Esophagus squamous epithelium (tissue), 5 donors: ENCODE measurements at places on chromosomes 2 and 18.

DNA sequence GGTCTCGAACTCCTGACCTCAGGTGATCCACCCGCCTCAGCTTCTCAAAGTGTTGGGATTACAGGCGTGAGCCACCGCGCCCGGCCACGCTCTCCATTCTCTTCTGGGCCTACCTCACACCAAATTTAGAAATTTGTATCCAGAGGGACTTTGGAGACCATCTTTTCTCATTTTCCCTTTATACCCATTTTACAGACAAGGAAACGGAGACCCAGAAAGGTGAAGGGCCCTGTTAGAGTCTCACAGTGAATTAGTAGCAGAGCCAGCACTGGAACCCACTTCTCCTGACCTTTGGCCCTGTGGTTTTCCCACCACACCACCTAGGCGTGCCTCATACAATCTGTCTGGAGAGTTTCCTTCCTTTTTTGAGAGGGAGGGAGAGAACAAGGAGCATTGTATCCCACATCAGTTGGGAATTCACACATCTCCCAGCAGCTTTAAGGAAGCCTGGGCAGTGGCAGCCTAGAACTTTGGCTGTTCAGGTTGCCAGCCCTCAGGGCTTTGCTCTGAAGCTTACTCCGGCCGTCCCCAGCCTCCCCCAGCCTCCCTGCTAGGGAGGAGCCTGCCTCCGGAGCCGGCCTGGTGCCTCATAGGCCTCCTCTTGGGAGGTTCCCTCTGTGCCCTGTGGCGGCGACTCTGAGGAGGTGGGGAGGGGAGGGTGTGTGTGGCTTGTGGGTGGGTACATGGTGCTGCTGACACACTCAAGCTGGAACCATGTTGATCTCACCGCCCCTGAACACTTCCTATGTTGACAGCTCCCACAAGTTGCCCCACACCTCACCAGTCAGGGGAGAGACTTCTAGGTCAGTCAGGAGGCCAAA is 13.8 kb downstream of the FOSL2 start:
- H3K27me3 ChIP-seq: no peaks in the 10 kb centered on the region
- no peak for DNase-seq
- H3K4me3 ChIP-seq: no peak overlapping the region
- peaks cover 74% of the 10 kb centered on the region for H3K4me1 ChIP-seq

- H3K36me3 ChIP-seq: peaks cover 41% of the 10 kb centered on the region
- no peak for DNase-seq
- H3K4me1 ChIP-seq: no peaks in the 10 kb centered on the region
- H3K4me3 ChIP-seq: no peak overlapping the region
- no peak overlapping the region for H3K27ac ChIP-seq
Observed at GRCh38 chr2:213021971-213022899, 129.2 kb downstream of the IKZF2 start.

DNA sequence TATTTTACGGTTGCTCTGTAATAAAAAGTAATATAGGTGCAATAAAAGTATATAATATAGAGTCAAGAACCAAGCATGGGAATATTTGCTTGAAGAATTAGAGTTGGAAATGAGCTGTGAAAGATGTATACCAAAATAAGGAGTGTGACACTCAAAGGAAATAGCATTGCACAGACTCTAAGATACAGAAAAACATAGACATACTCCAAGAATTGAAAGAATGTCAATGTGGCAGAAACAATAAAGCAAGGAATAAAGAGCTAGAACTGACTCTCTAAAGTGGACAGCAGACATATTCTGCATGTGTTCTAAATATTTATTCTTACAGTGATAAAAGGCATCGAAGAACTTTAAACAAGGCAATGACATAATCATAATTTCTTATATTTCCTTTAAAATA is 561.1 kb upstream of the SETBP1 start:
- no peaks in the 10 kb centered on the region for H3K4me1 ChIP-seq
- H3K4me3 ChIP-seq: no peak overlapping the region
- H3K27ac ChIP-seq: no peak overlapping the region
- no peaks in the 10 kb centered on the region for H3K36me3 ChIP-seq

DNA sequence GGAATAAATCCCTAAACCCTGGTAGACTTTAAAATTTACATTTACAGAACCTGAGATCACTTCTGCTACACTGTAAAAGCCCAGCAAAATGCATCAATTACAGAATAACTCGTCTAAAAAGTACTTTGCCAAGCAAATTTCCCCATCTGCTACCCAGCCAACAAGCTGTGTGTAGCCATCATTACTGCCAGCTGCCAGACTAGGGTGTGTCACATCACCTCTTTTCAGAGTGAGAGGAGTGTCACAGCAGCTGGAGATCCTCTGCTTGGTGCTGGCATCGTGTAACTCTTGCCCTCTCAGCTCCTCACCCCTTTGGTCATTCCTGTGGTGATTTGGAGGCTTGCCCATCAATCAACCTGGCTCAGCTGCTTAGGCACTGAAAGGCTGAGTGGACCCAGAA is 340.4 kb upstream of the MMADHC start:
- no peak for DNase-seq
- H3K4me1 ChIP-seq: no peaks in the 10 kb centered on the region
- no peak overlapping the region for H3K27ac ChIP-seq
- no peak overlapping the region for H3K4me3 ChIP-seq
- H3K27me3 ChIP-seq: no peaks in the 10 kb centered on the region

DNA sequence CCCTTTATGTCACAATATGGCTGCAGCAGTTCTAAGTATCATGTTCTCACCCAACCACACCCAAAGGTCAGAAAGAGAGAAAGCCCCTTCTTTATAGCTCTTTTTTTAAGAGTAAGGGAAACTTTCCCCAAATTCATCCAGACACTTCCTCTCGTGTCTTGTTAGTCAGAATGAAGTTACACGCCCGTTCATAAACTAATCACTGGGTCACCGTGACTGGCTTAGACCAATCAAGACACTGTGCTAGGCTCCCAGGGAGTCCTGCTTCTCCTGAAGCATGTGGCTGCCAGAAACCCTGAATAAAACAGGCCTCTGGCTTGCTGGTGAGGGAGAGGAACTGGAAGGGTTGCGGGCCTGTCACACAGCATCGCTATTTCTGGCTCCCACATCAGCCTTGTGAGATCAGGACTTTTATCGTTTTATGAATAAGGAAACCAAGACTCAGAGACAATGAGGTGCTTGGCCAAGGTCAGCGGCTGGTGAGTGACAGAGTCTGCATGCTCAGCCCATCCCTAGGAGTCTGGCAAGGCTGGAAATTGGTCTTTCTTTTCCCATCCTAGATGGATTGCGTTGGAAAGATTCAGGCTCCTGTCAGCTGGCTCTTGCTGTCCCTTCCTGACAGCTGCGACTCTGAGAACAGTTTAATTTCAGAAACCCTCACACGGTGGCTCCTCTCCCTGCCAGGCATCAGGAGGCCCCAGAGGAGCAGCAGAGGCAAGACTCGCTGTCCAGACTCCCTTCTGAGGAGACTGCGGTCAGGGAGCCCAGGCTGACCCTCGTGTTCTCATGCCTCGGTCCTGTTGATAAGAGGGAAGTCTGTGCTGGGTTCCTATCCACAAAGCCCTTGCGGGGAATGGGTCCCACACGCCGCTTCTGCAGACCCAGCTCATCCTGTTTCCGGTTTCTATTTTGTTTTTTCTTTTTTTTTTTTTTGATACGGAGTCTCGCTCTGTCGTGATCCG is 104.5 kb upstream of the TAF1B start:
- H3K27ac ChIP-seq: peak overlapping the region; percentile 76
- peaks cover 4% of the 10 kb centered on the region for H3K4me1 ChIP-seq
- no peak for DNase-seq
- no peaks in the 10 kb centered on the region for H3K36me3 ChIP-seq
- no peaks in the 10 kb centered on the region for H3K27me3 ChIP-seq

- H3K27ac ChIP-seq: peak overlapping the region; percentile 85
- peaks cover 94% of the 10 kb centered on the region for H3K4me1 ChIP-seq
- H3K4me3 ChIP-seq: no peak overlapping the region
- DNase-seq: no peak
- H3K36me3 ChIP-seq: no peaks in the 10 kb centered on the region
- H3K27me3 ChIP-seq: no peaks in the 10 kb centered on the region
Observed at GRCh38 chr2:205751569-205752031, 69.3 kb downstream of the NRP2 start.

DNA sequence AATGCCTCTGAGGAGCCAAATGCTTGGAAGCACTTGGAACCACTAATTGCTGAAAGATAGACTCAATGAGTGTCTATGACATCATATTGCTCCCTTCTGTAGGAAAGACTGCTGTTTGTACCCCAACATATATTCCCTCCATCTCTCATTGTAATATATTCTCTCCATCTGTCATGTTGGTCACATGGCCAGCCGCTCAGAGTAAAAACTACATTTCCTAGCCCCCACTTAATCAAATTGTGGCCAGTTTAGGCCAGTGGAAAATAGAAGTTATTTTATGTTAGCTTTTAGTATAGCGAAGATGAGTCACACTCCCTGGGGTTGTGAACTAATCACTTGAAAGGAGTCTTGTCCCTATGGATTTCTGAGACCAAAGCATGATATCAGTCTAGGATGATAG is 160.2 kb downstream of the HNMT start:
- H3K36me3 ChIP-seq: no peaks in the 10 kb centered on the region
- no peaks in the 10 kb centered on the region for H3K4me1 ChIP-seq
- no peak overlapping the region for H3K4me3 ChIP-seq
- H3K27me3 ChIP-seq: no peaks in the 10 kb centered on the region
- H3K27ac ChIP-seq: no peak overlapping the region

DNA sequence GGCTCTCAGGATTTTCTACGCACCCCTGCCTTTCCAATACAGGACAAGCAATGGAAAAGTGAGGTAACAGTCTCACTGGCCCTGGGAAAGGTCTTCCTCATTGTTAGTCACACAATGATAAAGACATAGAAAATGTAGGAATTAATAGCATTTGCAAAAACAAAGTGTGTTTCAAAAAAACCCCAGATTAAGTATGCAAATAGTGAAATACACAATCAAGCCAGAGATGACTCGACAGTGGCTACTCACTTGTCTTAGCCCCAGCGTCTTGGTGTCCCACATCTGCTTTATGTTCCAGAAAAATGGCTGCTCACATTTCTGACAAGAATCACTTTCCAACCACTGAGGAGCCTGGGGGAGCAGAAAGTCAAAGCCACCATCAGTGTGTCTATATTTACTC is 47.0 kb upstream of the AP1S3 start:
- H3K36me3 ChIP-seq: peaks cover 3% of the 10 kb centered on the region
- H3K27me3 ChIP-seq: no peaks in the 10 kb centered on the region
- DNase-seq: no peak
- H3K4me3 ChIP-seq: no peak overlapping the region
- H3K4me1 ChIP-seq: peaks cover 15% of the 10 kb centered on the region

- no peaks in the 10 kb centered on the region for H3K36me3 ChIP-seq
- no peak overlapping the region for H3K4me3 ChIP-seq
- H3K27ac ChIP-seq: no peak overlapping the region
- H3K27me3 ChIP-seq: no peaks in the 10 kb centered on the region
Observed at GRCh38 chr2:37614061-37614738, 57.2 kb downstream of the CDC42EP3 start.

GRCh38 chr18:41765460-41765859 is 189.6 kb upstream of the PIK3C3 start:
- H3K36me3 ChIP-seq: no peaks in the 10 kb centered on the region
- no peak overlapping the region for H3K27ac ChIP-seq
- DNase-seq: no peak
- H3K4me3 ChIP-seq: no peak overlapping the region

GRCh38 chr2:16640001-16640700 is 25.5 kb downstream of the CYRIA start:
- H3K36me3 ChIP-seq: no peaks in the 10 kb centered on the region
- no peak overlapping the region for H3K4me3 ChIP-seq
- peaks cover 3% of the 10 kb centered on the region for H3K4me1 ChIP-seq

GRCh38 chr2:62856228-62857040 is 150.9 kb downstream of the EHBP1 start:
- no peak for DNase-seq
- H3K4me1 ChIP-seq: no peaks in the 10 kb centered on the region
- no peak overlapping the region for H3K4me3 ChIP-seq
- H3K36me3 ChIP-seq: peaks cover 5% of the 10 kb centered on the region

DNA sequence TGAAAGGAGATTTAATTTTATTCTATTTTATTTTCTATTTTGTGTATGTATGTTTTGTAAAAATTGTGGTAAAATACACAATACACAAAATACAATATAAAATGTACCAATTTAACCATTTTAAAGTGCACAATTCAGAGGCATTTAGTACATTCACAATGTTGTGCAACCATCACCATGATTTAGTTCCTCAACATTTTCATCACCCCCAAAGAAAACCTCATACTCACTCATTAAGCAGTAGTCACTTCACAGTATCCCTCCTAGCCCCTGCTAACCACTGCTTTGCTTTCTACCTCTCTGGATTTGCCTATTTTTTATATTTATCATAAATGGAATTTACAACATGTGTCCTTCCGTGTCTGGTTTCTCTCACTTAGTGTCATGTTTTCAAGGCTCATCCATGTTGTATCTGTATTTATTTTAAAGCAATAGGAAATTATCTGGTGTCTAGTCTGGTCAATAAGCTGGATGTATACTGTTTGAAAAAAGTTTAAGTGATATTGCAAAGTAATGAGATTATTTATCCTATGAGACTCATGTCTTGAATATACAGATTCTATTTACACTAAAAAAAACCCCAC is 77.9 kb upstream of the GLS start:
- H3K4me1 ChIP-seq: no peaks in the 10 kb centered on the region
- no peak for DNase-seq
- H3K27me3 ChIP-seq: no peaks in the 10 kb centered on the region
- no peaks in the 10 kb centered on the region for H3K36me3 ChIP-seq
- no peak overlapping the region for H3K27ac ChIP-seq

- no peaks in the 10 kb centered on the region for H3K4me1 ChIP-seq
- H3K27me3 ChIP-seq: no peaks in the 10 kb centered on the region
- no peak for DNase-seq
- H3K4me3 ChIP-seq: no peak overlapping the region
- H3K27ac ChIP-seq: no peak overlapping the region
Observed at GRCh38 chr2:100228415-100228814, 86.0 kb upstream of the AFF3 start.

DNA sequence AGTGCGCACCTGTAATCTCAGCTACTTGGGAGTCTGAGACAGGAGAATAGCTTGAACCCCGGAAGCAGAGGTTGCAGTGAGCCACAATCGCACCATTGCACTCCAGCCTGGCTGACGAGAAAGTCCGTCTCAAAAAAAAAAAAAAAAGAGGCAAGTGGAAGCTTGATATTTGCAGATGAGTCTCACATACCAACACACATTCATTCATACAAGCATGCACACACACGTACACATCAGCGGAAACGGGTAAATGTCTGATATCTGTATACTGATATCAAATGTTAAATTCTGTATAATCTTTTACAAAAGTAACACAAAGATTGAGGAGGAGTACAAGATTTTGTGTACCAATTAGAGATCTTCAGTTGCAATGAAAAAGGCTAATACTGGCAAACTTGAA is 47.8 kb upstream of the SPOPL start:
- H3K27ac ChIP-seq: no peak overlapping the region
- H3K27me3 ChIP-seq: no peaks in the 10 kb centered on the region
- H3K36me3 ChIP-seq: no peaks in the 10 kb centered on the region
- DNase-seq: no peak

GRCh38 chr2:11481789-11482472 is 16.0 kb upstream of the E2F6 start:
- DNase-seq: no peak
- no peaks in the 10 kb centered on the region for H3K27me3 ChIP-seq
- no peaks in the 10 kb centered on the region for H3K36me3 ChIP-seq

- H3K4me1 ChIP-seq: peaks cover 73% of the 10 kb centered on the region
- H3K36me3 ChIP-seq: no peaks in the 10 kb centered on the region
- H3K4me3 ChIP-seq: no peak overlapping the region
- no peak overlapping the region for H3K27ac ChIP-seq
- DNase-seq: no peak
Observed at GRCh38 chr2:95316466-95317122, 19.4 kb downstream of the KCNIP3 start.

- H3K36me3 ChIP-seq: no peaks in the 10 kb centered on the region
- peak overlapping the region; percentile 13 for H3K27ac ChIP-seq
- DNase-seq: no peak
- no peak overlapping the region for H3K4me3 ChIP-seq
- H3K4me1 ChIP-seq: no peaks in the 10 kb centered on the region
Observed at GRCh38 chr18:62751341-62751821, 36.0 kb downstream of the PHLPP1 start.
